Activated CD8-positive, alpha-beta memory T cell treated with anti-CD3 and anti-CD28 coated beads for 1 hour (primary cell): ENCODE measurements at places on chromosomes 2 and 18.

- no peak for DNase-seq
Observed at GRCh38 chr2:60226943-60227342, 326.5 kb downstream of the BCL11A start.

DNA sequence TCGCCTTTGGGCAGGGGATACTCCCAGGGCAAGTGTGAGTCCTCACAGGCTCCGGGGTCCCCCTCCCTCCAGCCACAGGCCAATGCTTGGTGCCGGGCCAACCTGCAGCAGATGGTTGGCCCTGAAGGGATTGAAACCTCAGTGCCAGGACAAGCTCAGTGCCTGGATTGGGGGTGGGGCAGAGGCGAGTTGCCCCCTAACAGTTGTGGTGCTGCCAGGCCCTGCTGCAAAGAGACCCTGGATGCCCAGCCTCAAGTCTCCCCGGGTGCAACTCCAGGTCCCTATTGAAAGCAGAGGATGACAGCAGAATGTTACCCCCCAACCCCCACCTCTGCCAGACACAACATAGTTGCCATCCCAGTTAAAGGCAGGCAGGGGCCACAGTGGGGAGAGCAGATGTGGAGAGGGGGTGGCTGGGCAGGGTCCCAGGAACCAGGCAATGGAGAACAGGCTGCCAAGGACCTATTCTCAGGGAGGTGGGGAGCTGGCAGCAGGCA, 9.5 kb upstream of the RNF103 start:
- no peak for DNase-seq

DNA sequence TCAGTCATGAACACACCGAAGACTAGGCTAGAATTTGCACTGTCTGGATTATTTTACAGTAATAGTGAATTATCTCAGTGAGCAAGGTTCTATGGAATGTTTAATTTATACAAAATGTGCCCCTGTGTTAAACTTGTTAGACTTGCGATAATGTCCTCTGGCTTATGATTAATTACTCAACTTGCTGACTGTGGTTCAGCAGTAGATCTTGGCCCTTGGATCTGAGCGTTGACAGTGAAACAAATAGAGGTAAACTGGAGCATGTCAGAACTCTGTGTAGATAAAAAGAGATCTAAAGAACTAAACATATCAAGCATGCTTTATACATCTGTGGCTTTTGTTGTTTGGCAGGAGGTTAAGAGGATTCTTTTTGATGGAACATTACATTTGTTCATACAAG, 407.6 kb downstream of the DSEL start:
- no peak for DNase-seq

DNA sequence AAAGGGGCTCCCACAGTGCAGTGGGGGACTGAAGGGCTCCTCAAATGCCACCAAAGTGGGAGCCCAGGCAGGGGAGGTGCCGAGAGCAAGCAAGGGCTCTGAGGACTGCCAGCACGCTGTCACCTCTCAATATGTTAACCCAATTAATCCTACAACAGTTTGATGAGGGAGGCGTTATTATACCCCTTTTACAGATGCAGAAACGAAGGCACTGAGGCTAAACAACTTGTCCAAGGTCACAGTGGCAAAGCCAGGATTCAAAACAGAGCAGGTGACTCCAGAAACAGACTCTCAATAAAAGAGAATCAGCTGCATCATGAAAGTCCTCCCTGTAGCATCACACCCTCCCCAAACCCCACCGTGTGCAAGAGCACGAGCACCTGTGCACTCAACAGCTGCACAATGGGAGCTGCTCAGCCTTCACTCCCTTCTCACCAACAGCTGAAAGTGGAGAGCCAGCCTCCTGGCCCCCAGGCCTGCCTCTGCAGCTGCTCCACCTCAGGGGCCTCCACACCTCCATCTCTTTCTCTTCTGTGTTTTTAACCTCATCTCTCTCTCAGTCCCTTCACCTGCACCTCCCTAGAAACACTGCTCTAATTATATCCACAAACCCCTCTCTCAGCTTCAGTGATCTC, 8.1 kb downstream of the NPC1 start:
- DNase-seq = no peak

- DNase-seq = no peak
Observed at GRCh38 chr2:161975813-161976160, 98.2 kb downstream of the DPP4 start.

DNA sequence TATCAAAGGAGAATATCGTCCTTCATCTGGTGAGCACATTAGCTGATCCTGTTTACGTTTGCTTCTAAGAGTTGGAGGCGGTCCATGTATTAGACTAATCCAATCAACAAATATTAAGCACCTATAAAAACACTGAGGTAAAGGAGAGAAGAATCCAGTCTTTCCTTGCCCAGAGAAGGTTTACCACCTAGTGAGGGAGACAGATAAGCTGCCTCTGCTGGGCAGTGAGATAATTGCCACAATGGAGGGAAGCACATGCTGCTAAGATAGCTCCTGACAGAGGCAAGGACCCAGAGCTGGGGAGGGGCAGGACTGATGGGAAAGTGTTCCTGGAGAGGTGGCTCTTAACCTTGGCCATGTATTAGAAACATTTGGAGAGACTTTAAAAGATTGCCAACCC, 36.7 kb upstream of the ST8SIA5 start:
- DNase-seq = no peak

DNA sequence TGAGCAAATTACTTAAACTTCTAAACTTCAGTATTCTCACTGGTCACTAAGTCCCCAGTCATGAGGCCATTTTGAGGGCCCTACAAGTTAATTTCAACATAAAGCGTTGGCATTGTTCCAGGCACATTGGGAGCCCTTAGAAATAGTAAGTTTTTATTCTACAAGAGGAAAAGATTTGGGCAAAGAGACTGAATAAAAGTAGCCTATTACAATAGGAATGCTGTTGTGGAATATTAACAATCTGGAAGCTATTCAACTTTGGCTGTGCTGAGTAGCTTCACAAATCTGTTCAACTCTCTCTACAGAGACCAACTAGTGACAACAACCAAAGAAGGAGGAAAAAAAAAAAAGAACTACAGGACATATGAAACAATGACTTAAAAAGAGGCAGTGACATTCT, 1287.5 kb upstream of the NXPH2 start:
- DNase-seq = no peak

DNA sequence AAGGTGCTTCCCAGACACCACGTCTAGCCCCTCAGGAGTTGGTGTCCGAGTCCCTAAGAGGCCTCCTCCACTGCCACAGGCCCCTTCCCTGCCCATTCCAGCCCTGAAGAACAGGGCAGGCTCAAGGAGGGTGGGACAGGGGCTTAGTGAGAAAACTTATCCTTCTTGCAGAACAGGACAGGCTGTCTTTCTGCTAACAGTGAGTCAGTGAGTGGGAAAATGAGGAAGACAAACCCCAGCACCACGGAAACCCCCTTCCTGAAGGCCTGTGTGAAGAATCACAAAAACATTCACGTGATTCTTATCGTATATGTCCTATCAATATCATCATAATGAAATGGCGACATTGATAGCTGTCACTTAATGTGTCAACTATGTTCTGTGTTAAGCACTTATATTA, 9.8 kb downstream of the FZD7 start:
- no peak for DNase-seq

- no peak for DNase-seq
Observed at GRCh38 chr2:185583058-185583816, 155.4 kb upstream of the FSIP2 start.

GRCh38 chr2:229170171-229170570, 100.9 kb downstream of the PID1 start:
- no peak for DNase-seq

GRCh38 chr2:100749771-100750542, 70.0 kb upstream of the NPAS2 start:
- no peak for DNase-seq

DNA sequence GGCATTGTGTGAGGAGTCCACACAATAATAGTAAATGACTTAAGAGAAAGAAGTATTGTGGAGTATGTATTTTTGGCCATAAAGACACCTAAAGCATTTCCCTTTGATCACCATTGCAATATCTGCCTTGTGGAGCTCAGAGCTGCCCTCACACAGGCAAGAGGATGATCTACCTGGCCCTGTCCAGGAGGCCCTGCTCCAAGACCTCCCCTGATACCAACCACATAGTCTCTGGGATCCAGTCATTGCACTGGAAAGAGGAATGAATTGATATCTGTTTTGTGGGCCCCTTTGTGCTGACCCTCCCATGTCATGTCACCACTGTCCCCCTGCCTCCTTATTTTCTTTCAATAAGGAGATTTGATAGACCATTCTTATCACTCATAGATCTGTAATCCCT, 430.6 kb upstream of the TNP1 start:
- no peak for DNase-seq
